ENCODE measurements at places on chromosomes 3 and 15.

DNA sequence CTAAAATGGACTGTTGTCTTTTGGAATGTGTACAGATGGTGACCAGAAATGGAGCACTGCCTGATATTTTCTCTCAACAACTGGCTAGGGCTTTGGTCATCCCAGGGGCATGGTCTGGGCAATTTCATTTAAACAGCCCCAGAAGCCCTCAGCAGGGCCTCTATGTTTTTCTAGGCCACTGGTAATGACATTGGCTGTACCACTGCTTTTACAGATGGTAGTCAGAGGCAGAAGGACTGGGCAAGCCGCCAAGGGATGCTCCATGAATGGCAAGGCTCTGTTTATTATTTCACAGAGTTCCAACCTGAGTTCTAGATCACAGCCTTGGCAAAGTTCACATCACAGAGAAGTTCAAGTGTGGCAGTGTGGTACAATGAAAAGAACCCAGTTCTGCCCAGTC lies 37.0 kb upstream of the LMCD1 start:
- no peak for DNase-seq

DNA sequence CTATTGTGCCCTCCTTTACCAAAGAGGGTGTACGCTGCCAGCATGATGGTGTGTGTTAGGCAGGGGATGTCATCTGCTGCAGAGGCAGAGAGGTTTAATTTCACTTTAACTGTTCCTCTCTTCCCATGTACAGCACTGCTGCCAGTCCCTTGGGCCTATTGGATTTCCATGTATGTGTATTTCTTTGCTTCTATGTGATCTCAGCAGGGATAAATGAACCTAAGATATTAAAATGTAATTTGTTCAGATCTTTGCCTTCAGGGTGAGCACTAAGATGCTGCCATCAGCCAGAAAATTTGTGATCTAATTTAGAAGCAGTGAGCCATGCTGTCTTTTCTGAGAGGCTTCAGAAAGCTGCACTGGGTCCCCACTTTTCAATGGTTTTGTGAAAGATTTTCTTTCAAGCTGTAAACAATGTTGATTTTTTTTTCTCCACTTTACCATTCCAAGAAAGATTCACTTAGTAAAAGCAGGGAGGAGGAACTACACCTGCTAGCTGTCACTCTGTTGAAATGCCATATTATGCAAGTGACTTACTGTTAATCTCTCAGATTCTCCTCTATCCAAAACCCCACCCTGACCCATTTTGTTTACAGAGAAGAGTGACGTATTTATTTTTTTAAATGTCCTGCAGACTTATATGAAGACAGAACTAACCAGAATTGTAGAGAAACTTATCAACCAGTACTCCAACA lies 261.9 kb downstream of the TBL1XR1 start:
- no peak for DNase-seq

DNA sequence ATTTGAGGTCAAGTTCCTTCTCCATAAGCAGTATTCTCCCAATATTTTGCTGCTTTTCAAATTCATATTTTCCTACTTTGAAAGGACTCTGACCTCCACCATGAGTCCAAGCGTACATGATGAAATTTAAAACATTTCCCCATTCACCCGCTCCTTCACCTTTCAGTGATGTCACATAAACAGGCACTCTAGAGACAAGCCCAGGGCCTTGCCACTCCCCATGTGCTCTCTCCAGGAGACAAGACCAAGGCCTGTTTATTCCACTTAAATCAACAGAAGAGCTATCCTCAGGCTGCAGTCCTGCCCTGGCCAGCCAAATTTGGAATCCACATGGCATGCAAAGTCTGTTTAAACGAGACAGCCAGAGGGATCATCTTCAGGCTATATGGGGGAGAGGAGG lies 161.5 kb downstream of the ARRDC4 start:
- DNase-seq: no peak

DNA sequence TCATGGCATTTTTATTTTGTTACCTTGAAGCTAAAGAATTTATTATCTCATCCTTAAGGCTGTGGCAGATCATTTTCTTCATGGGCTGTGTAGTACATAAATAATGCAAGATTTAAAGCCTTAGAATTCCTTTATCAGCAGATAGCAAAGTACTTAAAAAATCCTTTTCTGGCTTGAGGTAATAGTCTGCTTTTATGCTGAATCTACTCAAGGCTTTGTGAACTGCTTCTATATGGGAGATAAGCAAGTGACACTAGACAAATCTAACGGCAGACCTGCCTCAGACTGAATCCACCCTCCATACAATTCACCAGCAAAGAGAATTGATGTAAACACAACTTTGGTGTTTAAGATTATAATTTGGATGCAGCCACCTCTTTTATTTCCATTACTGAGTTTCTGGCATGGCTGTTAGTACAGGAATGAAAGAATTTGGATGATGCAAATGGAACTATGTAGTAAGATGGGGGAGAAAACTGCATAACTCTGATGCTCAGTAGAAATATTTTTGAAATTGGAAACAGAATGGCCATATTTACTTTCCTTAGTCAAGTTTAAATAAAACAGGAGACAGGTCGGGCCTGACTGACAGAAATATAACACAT lies 1121.5 kb downstream of the NAALADL2 start:
- no peak for DNase-seq

DNA sequence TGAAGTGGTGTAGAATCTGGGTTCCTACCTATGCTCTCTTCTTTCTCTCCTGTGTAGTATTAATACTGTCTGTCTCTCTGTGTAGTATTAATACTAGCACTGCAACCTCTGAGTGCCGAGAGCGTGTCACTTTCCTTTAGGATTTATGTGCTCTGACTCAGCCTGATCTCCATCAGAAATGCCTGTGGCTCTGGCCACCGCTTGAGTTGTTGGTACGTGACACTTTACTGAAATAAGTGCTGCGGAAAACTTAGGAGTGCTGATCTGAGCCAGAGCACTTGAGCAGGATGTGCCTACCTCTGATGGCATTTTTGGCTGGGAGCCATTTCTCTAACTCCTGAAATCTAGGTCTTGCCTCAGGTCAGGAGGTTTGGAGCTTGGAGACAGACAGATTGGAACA lies 807.4 kb downstream of the SQOR start:
- no peak for DNase-seq

- DNase-seq: no peak
These were observed 25.4 kb downstream of the COMMD2 start for GRCh38 chr3:149726716-149727407.

DNA sequence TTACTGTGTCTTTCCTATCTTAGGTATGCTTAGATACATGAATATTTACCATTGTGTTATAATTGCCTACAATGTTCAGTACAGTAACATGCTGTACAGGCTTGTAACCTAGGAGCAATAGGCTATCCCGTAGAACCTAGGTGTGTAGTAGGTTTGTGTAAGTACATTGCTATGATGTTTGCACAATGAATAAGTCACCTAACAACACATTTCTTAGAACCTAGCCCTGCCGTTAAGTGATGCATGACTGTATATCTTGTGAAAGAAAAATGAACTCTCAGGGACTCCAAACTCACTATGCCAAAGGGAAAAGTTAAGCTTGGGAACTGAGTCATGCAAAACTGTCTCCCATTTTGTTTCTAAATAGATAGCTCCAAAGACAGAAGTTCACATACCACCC lies 91.5 kb upstream of the ACP3 start:
- no peak for DNase-seq

GRCh38 chr15:80250614-80251427 lies 1.2 kb downstream of the CTXND1 start:
- DNase-seq: no peak

All from colonic mucosa (tissue), 4 donors.